ENCODE measurements at places on chromosomes 3 and 15.

- DNase-seq, result no peak
Observed at GRCh38 chr3:95926904-95927501, 887.4 kb upstream of the EPHA6 start.

GRCh38 chr3:98325055-98325454 is 28.6 kb upstream of the OR5K4 start:
- no peak for DNase-seq

DNA sequence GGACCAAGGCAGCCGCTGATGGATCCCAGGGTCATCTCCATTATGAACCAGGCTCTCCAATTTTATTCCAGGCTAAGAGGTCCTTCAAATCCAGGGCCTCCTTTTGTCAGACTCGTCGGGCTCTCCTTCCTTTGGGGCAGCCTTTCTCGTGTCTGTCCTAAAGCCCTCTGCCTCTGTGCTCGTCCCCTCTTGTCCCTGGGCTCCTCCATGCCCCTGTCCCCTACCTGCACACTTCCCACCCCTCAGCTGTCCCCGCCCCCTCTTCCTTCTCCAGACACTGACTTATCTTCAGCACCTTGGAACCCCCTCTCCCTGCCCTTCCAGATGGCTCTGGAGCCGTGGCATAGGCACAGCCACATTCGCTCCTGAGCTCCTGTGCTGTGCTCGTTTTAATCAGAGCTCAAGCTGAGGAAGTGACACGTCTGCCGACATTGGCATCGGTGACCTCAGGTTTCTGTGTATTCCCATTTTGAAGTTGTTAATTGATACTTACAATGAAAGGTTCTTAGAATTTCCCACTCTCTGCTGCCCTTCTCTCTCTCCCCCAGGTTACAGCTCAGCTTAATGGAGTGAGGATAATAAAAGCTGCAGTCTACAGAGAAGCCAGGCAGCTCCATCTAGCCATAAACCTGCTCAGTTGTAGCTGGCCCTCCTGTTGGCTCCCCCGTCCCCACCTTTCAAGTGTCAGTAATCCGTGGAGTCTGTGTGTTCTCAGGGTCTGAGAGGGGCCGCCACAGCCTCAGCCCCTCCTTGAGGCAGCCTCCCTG is 51.1 kb upstream of the SEC22A start:
- no peak for DNase-seq

- no peak for DNase-seq
Observed at GRCh38 chr15:56064152-56064551, 70.7 kb upstream of the NEDD4 start.

DNA sequence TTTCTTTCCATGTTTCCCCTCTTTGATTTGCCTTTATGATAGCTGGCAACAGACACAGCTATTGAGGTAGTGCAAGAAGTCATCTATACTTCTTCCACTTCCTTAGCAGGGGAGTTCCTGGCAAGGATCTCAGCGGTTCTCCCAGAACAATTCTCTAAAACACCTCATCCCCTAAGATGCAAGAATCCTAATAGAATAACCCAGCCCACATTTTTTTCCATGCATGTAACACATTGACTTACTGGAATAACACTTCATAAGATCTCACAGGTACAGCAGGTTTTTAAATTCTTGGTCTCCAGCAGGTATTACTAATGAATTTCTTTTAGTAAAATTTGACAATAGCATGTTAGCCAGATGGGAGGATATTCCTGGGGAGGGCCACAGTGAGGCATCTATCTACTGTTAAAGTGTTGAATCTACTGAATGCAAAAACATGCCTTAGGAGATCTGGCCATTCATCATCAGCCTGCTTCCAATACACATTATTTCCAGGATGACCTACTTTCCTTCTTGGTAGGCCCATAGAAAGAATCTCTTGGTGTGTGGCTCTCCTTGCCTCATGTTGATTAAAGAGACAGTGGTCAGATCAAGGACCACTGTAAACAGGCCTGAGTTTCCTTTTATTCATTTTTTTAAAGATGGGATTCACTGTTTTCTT is 78.5 kb downstream of the RAD18 start:
- no peak for DNase-seq

- no peak for DNase-seq
Observed at GRCh38 chr3:110378481-110378880, 693.1 kb upstream of the NECTIN3 start.

GRCh38 chr15:89226359-89227221 is 5.2 kb upstream of the RLBP1 start:
- DNase-seq, result no peak

- no peak for DNase-seq
Observed at GRCh38 chr3:14793126-14793857, 25.5 kb upstream of the FGD5 start.

DNA sequence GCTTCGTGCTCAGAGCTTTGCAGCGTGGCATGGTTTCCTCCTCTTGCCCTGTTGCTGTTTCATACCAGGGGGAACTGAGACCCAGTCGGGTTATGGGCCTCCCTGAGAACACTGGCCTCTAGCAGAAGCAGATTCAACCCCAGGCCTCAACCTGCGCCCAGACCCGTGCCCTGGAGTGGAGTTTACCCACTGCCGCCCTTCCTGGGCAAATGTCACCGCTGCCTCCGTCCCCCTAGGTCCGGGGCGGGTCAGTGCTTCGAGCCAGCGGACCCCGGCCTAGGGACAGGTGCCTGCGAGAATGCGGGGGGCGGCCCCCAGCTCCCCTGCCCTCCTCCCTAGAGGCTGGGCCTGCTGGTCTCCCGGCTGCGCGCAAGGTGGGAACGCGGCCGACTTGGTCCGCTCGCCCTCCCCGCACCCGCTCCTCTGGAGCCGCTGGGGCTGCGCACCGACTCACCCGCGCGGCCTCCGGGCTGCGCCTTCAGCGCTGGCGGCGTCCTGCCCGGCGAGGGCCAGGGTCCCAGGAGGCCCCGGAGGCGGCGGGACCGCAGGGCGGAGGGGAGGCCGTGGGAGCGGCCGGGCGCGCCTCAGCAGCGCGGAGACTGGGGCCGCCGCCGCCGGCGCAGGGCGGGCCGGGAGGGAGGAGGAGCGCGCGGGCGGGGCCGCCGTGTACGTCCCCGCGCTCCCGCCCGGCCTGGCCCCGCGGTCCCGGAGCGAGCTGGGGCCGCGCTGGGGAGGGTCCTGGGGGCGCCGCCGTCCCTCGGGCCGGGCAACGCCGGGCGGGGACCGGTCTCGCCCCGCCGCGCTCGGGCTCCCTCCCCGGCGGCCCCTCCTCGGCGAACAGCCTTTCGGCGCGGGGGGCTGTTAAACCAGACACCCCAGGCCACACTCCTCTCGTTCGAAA is at the start of gene PIGZ:
PIGZ (minus strand) TSS at position 601 of the 901 bp plus-strand sequence. CDS start 16,802 bp downstream, outside the sequence.
- DNase-seq, result peak; percentile 78
